Cardiac fibroblast (primary cell): ENCODE measurements at places on chromosomes 16 and 17.

DNA sequence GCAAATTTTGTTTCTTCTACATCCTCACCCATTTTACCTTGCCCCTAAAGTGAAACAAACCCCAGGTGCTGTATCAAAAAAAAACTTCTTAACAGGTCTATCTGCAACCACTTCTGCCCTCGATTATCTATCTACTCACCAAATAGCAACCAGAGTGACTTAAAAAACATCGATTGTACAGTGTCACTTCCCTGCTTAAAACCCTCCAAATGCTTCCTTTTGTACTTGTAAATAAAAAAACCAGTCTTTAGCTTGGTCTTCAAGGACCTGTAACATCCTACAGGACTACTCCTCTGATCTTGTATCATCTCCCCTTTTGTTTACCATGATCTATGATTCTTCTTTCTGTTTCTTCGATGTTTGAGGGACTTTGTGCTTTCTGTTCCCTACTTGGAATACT, 82.7 kb upstream of the CORO6 start:
- DNase-seq: no peak

DNA sequence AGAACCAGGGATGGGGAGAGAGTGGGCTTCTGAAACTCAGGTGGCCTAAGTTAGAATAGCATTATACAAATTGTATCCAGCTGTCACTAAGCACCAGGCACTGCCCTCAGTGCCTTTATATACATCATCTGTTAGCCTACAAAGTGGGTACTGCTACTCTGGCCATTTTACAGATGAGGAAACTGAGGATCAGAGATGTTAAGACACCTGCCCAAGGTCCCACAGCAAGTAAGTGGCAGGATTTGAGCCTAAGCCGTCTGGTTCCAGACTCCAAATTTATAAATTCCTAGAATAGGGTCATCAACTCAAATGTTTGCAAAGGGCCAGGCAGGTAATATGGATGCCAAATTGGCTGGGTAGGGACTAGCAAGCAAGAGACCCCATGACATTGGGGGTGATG, 2.3 kb downstream of the ORAI3 start:
- no peak for DNase-seq

DNA sequence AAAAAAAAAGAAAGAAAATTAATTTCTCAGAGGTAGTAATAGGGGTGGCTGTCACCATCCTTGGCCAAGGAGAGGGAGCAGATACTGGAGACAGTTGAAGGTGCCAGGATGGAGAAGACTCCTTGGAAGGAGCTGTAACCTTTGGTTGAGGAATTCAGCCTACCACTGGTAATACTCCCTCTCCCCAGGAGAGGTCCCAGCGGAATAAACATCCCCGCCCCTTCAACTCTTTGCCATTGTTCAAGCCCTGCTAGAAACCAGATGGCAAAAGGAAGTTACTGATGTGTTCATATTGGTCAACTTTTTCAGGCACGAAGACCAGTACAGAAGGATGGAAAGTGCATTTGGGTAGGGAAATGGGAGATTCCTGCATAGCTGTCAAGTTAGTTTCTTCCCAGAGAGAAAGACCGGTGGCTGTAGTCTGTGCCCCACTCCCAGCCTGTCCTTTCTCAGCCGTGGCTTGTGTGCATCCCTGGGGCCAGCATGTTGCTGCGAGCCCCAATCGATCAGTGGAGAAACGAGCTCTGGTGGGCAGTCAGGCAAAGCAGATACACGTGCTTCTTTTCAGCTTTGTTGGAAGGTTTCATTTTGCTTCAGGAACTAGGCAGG, 612.1 kb downstream of the MAF start:
- no peak for DNase-seq

DNA sequence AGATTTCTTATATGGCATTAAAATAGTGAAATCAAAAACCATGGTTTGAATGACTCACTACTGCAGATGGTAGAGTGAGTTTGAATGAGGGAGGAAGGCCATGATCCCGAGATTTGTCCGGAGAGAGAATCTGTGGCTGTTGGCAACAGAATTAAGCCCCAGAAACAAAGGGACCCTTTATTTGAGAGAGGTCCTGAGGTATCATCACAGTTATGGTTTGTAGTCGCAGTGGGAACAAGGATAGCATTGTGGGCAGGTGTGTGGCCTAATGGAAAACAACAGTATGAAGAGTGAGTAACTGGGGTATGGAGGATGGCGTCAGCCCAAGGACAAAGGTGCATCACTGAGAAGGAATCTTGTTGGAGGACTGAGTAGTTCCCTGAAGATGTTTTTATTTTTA, 8.5 kb upstream of the ZFP3 start:
- DNase-seq: no peak

DNA sequence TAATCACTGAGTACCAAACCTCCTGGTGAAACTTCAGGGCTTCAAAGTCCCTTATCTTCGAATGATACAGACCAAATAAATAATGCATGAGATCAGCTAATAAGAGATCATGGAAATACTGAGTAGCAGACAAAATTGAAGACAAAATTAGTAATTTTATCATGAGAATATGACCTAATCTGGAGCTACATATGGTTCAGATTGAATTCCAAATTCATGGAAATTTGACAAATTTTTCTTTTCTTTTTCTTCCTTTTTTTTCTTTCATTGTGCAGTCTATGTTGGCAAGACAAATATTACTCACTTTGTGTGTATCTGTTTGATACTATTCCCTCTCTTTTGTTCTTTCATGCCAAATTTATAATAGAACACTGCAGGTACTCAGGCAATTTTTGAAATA, 218.1 kb upstream of the KCNJ16 start:
- DNase-seq: no peak

DNA sequence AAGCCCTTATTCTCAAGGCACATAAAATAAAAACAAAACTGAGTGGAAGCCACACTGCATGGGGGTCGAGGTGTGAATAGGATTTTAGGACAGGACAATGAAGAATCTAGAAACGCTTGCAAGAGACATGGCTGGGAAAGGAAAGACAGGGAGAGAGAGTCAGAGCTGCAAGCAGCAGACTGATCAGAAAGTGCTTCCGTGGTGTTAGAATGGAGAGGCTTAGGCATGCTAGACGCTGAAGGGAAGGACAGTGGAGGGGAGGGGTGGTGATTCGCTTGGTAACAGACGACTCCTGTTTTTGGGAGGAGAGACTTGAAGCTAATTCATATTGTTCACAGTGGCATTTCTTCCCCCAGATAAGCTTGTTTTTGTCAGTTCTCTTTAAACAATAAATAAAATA, 173.5 kb downstream of the AIPL1 start:
- no peak for DNase-seq

- DNase-seq: no peak
Measured at GRCh38 chr16:57938484-57938883, 32.4 kb downstream of the CNGB1 start.

- no peak for DNase-seq
Measured at GRCh38 chr17:53119773-53120172, 703.0 kb upstream of the KIF2B start.

DNA sequence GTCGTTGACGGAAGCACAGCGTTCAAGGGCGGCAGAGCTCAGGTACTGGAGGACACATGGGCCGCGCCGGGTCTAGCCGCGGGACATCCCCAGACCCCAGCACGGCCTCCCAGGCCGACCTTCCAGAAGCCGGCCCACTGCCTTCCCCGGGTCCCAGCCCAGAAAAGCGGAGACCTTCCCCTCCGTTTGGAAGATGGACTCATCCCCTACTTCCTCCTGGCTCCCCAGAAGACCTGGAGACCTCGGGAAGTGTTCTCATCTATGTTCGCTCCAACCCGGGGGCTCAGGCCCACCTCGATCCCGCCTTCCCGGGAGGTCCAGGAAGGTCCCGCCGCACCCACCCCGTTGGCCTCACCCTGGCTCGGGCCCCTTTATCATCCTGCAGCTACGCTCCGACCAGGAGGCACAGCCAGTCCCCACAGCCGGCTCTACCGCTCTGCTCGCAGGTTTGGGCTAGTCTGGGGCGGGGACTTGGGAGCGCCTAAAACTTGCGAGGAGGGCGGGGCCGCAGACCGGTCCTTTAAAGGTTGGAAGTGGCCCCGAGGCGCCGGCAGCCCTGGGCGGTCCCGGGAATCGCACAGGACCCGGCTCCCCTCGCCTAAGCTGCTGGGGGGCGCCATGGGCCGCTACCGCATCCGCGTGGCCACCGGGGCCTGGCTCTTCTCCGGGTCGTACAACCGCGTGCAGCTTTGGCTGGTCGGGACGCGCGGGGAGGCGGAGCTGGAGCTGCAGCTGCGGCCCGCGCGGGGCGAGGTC, at the start of gene ALOX12:
ALOX12 (plus strand) TSS at position 550 of the 756 bp plus-strand sequence; CDS start at position 619, 69 bp downstream.
- no peak for DNase-seq

DNA sequence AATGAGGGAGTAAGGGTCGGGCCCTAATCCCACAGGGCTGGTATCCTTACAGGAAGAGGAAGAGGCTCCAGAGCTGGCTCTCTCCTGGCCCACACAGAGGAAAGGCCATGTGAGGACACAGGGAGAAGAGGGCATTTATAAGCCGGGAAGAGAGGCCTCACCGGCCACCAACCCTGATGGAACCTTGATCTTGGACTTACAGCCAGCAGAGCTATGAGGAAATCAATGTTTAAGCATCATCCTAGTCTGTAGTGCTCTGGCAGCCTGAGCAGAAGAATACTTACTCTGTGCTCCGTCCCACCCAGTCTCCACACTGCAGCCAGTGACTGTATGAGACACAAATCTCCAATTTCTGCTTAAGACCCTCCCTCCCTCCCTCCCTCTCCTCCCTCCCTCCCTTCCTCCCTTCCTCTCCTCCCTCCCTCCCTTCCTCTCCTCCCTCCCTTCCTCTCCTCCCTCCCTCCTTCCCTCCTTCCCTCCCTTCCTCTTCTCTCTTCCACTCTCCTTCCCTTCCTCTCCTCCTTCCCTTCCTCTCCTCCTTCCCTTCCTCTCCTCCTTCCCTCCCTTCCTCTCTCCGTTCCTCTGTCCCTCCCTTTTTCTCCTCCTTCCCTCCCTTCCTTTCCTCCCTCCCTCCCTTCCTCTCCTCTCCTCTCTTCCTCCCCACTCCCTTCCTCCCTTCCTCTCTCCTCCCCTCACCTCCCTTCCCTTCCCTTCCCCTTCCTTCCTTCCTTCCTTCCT, 8.9 kb upstream of the TMEM220 start:
- no peak for DNase-seq
